HuH-7.5 (cell line): ENCODE measurements at places on chromosomes 12 and 14.

GRCh38 chr14:77002335-77002734, 26.2 kb downstream of the IRF2BPL start:
- DNase-seq, result no peak

- DNase-seq, result no peak
Measured at GRCh38 chr14:104879201-104879982, 14.3 kb downstream of the CEP170B start.

DNA sequence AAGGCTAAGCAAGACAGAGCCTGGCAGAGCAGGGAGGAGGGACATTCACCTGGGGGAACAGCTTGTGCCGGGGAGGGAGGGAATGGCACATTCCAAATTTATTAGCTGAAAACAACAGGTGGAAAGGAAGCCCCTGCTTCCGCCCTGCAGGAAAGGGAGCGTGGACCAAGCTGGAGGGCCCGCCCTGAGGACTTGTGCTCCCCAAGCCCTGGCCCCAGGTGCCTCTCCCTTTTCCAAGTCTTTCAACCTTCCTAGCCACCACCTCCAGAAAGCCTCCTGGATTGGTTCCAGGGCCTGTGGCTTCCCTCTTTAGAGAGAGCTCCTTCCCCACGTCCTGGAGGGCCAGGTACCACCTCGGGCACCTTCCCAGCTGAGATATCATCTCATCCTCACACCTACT, 2.7 kb downstream of the DEGS2 start:
- DNase-seq, result no peak

- no peak for DNase-seq
Measured at GRCh38 chr12:84435682-84436081, 476.9 kb downstream of the SLC6A15 start.

DNA sequence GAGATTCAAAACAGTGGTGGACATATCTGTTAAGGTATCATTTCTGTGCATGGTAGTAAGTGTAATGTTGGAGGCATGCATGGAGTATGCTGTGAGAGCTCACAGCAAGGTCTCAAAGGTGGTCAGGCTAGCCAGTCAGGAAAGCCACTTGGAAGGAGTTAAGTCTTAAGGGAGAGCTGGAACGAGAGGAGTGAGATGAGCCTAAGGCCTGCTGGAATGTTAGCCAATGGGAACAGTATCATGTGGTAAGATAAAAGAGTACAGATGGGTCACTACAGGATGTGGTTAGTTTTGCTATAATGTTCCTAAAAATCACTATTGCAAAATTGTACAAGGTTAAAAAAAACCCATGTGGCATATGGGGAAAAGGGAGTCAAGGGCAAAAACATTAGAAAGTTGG, 311.7 kb upstream of the E2F7 start:
- DNase-seq, result no peak

- DNase-seq, result no peak
Measured at GRCh38 chr12:114685320-114685781, 1.4 kb upstream of the TBX3 start.

GRCh38 chr12:76312315-76312714, 35.9 kb downstream of the BBS10 start:
- DNase-seq, result no peak

- DNase-seq, result no peak
Measured at GRCh38 chr12:116604178-116604895, 45.2 kb downstream of the MAP1LC3B2 start.

- no peak for DNase-seq
Measured at GRCh38 chr14:23719225-23719985, 83.2 kb downstream of the DHRS2 start.

GRCh38 chr14:76599559-76600287, 161.5 kb upstream of the VASH1 start:
- DNase-seq, result no peak

- DNase-seq, result no peak
Measured at GRCh38 chr12:131130311-131130911, 176.7 kb downstream of the ADGRD1 start.

GRCh38 chr14:39015360-39015961, 87.6 kb downstream of the SEC23A start:
- no peak for DNase-seq

GRCh38 chr12:121717041-121717699, 4.6 kb downstream of the TMEM120B start:
- no peak for DNase-seq

GRCh38 chr12:47020211-47020821, 59.1 kb upstream of the PCED1B start:
- no peak for DNase-seq

GRCh38 chr14:58281969-58282368, 16.4 kb upstream of the ARID4A start:
- DNase-seq, result no peak
